K562 (cell line): ENCODE measurements at places on chromosomes 4 and X. TPM values are rescaled to one million over a fixed set of nuclear protein-coding genes. Genes with fewer than 3 reads are reported as not detected.

- peak; percentile 86 for DNase-seq
Measured at GRCh38 chrX:39491548-39492297, 606.0 kb downstream of the BCOR start.

- DNase-seq, result no peak
Measured at GRCh38 chr4:2180410-2180809, 61.5 kb downstream of the HAUS3 start.

DNA sequence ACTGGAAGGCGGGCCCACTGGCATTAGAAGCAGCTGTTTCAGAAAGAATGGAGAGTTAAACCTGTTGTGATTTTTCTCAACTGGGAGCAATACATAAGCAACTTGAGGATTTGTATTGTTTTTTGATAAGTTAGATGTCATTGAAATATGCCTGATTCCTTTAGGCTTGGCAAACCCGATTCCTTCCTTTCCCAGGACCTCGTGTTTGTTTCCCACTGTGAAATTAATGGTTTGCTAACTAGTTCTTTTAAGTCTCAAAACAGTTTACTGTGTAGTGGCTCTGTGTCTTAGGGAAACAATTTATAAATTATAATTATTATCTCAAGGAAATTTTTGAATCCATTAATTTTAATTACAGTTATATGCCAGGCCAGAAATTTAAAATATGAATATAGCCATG, 218.0 kb downstream of the DCTD start:
- DNase-seq, result no peak

DNA sequence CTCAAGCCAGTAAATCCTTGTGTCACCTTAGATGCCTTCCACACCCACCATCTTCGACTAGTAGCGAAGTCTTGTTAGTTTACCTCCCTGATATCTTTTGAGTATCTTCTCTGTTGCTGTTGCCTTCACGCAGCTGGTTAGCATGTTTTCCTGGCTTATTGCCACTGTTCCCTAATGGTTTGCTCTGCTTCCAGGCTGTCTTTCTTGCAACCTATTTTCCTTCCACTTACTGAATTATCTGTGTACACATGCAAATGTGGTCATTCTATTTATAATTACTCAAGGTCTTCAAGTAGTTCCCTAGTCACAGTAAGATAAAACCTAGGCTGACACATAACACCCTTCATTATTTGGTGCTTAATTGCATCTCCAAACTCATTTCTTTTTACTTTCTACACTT, 89.5 kb downstream of the UGT8 start:
- DNase-seq, result no peak

- DNase-seq, result no peak
Measured at GRCh38 chr4:111501946-111502345, 643.3 kb upstream of the FAM241A start.

- DNase-seq, result peak; percentile 76
Measured at GRCh38 chr4:163544407-163545038, 50.0 kb downstream of the TMA16 start.

DNA sequence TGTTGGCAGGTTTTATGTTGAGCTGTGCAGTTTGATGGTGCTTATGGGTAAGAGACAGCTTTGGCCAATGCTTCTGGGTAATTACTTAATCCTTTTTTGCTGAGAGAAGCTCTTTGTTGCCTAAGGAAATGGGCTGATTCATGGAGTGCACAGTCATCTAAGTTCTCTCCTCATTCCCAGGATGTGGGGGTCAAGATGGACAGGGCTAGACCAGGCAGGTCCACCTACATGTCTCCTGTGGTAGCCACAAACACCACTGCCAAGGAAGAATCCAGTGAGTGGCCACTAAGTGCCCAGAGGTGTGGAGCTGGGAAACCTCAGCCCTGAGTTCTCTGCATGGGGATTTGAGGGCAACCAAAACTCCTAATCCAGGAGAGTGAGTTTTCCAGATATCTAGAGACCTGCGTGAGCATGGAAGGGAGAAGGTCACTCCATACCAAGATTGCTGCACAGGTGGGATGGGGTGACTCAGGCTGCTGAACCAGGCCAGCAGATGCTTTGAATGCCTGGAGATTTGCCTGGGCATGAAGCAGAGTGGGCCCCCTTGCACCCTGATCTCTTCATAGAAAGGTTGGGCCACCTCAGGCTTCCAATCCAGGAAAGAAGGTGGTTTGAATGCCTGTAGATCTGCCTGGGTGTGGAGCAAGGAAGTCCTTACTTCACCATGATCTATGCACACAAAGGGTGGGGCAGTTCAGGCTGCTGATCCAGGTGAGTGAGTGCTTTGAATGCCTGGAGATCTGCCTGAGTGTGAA, 234.8 kb upstream of the GNPDA2 start:
- no peak for DNase-seq

GRCh38 chr4:63921561-63921960, 487.7 kb downstream of the TECRL start:
- DNase-seq, result no peak

DNA sequence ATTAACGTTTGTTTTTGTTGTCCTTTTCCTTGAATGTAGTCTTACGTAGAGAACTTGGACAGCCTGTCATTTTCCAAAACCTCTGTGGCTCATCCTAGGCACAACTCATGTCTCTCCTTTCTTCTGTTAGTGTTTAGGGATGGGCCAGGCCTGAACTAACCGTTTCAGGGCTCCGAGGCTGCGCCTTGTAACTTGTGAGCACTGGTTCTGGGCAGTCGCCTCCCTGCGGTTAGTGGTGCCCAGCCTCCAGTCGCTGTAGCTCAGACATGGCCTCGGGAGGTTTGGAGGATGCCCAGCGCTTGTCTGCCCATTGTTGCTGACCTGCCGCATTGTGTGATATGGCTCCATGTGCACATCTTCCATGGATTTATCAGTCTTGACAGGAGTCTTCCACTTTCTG, 32.8 kb downstream of the TMEM131L start:
- DNase-seq, result no peak

GRCh38 chr4:139312552-139313332, 10.5 kb upstream of the NDUFC1 start:
- DNase-seq, result no peak

PAGE5 gene
- total RNA-seq, result 143 and 149 TPM in 2 replicates

NLGN3 gene
- 0.69 TPM in 2 replicates for total RNA-seq

SERPINA7 gene
- total RNA-seq, result not detected in 2 replicates

GBA3 gene
- 0.51 and 0.75 TPM in 2 replicates for total RNA-seq

RASSF6 gene
- total RNA-seq, result 0.02 and 0.11 TPM in 2 replicates

TLR10 gene
- not detected in 2 replicates for total RNA-seq

EDA2R gene
- total RNA-seq, result not detected in 2 replicates
